ENCODE measurements at places on chromosomes 3 and 15.

DNA sequence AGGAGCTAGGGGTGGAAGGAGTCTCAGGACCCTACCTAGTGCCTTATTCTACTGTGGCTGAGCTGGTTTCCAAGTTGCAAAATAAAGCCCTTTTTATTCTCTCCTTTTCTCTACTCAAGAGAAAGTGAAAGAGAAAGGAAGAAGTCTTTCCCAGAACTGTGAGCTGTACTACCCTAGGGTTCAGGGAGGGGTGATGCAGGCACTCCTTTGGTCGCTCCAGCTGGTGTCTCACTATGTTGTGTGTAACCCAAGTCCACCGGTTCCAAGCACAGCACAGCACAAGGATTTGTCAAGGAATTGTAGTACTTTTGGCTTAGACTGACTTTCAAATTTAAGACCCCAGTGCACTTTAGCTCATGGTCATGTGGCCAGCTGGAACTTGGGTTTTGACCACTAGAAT lies 1721.7 kb downstream of the OTOL1 start:
- no peak for DNase-seq

DNA sequence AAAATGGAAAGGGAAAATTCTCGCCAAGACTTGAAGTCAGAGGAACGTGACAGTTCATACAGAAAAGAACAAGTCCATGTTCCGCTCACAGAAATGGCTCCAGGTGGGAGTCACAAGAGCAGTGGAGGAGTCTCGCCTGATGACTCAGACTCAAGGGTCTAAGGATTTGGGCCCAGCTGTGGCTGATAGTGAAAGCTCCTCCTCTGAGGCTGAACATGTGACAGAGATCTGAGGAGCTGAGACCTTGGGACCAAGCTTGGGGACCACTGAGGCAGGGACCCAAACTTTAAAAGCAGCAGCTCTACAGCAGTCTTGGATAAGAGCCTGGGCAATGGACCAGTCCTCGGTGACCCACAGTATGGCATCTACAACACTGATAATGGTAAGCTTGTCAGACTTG lies 9.3 kb upstream of the VEPH1 start:
- DNase-seq: no peak

- no peak for DNase-seq
These were observed 512.2 kb upstream of the ALCAM start for GRCh38 chr3:104854468-104854867.

GRCh38 chr15:40960925-40961324 lies 7.7 kb downstream of the CHAC1 start:
- no peak for DNase-seq

DNA sequence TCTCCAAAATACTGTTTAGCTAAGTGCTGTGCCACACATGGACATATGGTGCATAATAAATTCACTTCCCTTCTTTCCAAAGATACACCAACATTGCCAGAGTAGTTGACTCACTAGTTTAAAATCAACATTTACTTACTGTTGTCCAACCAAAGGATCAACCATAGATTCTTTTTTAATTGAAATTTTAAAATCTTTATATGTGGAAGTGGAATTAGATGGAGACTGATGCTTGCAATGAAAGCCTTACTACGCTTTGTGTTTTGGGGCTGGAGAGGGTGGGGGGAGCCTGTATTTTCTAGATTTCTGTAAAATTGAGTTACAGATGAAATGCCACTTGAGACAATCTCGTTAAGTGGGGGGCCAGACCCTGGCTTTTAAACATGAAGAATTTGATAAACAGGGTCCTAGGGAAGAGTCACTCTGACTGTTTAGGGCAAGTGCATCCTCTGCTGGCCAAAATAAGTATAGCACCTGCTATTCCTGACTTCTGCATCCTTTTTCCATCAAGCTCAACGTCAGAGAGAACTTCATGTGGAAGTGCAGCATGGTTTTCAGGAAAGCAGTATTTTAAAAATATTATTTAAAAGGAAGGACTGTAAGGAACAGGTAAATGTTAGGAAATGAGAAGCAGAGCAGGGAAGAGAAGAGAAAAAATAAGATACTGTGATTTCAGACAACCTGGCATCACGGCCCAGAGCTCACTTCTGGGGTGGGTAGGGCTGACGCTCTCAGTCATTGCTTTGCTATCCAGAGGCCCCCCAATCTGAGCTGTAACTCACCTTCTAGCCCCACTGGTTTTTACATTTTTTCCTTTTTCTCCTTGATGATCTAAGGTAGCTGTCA lies 76.7 kb downstream of the BOC start:
- peak; percentile 23 for DNase-seq

DNA sequence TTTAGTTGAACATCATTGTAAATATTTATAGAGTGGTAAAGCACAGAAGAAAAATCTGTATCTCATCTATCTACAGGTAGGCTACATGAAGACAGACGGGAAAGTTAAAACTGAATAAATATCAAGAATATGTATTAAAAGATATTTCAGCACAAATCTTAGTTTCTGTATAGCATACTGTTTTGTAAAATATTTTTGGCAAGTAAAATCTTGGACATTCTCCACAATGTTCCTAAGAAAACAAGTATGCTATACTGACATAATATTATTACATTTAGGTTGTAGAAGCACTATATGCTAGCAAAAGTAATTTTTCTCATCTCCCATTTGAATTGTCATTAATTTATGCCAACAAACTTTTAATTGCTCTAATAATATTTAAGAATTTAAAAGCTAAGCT lies 326.4 kb upstream of the ARL6 start:
- DNase-seq: no peak

DNA sequence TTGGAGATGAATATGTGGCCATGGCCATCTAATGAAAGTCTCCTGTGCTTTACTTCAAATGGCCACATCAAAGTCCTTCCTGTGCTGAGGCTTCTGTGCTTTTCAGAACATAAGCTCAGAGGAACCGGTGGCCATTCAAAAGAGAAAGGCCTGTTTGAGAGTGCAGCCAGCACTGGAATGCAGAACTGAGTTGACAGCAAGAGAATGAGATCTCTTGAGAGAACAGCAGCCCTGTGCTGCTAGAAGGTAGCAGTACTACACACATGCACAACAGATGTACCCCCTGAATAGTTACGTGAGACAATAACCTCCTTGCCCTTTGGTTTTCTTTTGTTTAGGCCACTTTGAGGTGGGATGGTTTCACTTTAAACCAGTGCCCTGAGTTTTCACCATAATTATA lies 292.5 kb downstream of the PTPRG start:
- DNase-seq: no peak

DNA sequence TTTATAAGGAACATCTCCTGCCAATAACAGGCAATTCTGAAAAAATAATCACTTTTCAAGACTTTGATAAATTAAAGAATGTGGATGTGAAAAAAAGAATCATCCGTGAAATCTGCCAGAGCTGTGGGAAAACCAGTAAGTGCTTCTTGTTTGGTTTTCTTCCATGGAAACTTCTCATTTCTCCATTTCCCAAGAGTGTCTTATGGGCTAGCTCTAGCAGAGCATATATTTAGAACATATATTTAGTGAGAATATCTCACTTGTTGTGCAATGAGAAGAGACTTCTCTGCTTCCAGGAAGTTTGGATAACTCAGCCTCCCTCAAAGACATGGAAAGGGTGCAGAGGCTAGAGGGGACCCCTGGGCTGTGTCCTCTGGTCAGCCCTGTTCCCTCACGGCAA lies 49.9 kb downstream of the COL6A5 start:
- DNase-seq: no peak

GRCh38 chr15:52005748-52006701 lies 13.0 kb upstream of the MAPK6 start:
- no peak for DNase-seq

- DNase-seq: no peak
These were observed 78.2 kb upstream of the GBE1 start for GRCh38 chr3:81839504-81840094.

GRCh38 chr15:69797051-69797595 lies 300.6 kb downstream of the TLE3 start:
- DNase-seq: no peak

DNA sequence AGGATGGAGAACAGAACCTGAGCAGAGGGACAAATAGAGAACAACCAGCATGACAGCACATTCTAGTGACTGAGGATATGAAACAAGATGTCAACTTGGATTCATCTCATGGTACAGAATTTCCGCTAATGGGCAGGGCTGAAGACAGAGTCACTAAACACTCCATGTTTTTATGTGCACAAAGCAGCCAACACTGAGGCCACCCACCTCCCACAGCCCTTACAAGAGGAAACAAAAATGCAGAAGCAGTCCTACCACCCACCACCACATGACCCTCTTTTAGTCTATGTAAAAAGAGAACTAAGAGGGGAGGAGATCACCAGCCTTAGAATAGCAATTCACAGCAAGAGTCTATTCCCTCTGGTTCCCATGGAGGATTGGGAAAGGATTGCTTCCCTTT lies 131.4 kb upstream of the UBE2E2 start:
- no peak for DNase-seq

GRCh38 chr3:20490996-20491395 lies 305.0 kb upstream of the SGO1 start:
- DNase-seq: no peak

DNA sequence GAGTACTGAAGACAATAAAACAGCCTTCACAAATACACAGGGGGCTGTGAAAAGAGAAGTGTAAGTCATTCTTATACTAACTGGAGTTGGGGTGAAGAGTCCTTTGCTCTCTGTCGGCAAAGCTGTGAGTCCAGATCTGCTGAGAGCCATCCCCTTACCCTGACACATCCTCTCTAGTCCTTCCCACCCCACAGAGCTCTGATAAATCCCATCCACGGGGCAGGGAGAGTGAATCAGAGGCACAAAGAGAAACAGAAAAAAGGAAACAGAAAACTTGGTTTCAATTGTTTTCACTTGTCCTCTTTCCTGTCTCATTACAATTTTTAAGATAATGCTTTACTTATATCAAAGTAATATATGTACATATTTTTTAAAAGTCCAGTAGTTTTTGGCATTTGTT lies 18.2 kb upstream of the ZNF639 start:
- DNase-seq: no peak

- DNase-seq: no peak
These were observed 48.3 kb downstream of the ASB7 start for GRCh38 chr15:100650685-100651084.

DNA sequence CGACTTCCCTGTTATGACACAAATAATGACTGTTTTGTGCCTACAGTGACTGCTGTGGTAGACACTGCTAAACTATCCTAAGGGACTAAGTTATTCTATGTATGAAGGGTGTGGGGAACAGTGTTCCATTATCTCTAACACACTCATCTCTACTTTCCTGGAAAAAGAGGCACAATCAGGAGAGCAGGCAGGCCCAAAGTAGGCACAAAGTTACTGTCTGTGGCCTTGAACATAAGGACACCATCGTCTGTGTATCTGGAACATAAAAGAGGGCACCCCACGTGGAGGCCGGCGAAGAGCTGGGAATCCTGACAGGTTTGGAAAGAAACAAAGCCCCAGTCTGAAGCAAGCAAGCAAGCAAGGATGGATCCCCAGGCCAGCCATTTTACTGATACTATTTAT lies 1.5 kb downstream of the ABCC5 start:
- no peak for DNase-seq

DNA sequence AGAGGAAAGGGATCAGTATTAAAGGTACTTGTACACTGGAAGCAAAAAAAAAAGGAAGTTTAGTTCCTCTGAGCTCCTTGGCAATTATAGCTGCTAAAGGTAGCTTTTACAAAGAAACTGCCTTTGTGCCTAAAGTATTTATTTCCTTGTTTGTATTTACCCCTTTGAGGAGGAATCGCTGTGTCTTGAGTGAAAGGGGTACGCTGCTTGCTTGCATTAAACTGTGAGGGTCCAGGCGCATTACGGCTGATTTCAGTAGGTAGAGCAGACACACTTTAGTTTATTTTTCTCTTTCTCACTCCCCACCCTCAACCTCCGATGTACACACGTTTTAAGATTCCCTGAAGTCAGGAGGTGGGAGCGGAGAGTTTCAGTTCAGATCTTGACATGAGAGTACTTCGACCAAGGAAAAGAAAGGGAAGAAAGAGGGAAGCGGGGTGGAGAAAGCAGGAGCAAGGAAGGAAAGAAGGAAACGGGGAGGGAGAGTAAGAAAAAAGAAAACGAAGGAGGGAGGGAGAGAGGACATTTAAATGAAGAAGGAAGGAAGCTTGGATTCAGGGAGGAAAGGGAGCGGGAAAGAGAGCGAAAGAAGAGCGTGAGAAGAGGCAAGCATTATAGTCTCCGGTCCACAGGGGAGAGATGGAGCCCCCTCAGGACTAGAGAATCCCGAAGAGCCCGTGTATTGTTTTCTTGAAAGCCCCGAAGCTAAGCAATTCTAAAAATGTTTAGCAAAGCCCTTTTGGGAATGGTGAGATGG lies 1.2 kb upstream of the MME start:
- DNase-seq: no peak

GRCh38 chr3:54427501-54427900 lies 305.1 kb downstream of the CACNA2D3 start:
- DNase-seq: no peak

GRCh38 chr15:60773255-60773654 lies 294.3 kb upstream of the ICE2 start:
- DNase-seq: no peak

DNA sequence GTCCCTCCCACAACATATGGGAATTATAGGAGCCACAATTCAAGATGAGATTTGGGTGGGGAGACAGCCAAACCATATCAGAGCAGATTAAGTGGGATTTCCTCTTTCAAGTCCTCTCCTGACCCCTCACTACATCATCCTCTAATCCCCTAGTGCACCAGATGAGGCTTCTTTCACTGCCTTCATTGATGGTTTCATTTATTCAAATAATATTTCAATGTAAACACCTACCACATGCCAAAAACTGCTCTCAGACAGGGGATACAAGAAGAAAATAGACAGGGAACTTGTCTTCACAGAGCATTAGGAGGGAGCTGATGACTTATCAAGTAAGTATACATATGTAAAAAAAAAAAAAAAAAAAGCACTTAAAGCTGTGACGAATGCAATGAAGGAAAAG lies 180.2 kb downstream of the NTRK3 start:
- DNase-seq: no peak

DNA sequence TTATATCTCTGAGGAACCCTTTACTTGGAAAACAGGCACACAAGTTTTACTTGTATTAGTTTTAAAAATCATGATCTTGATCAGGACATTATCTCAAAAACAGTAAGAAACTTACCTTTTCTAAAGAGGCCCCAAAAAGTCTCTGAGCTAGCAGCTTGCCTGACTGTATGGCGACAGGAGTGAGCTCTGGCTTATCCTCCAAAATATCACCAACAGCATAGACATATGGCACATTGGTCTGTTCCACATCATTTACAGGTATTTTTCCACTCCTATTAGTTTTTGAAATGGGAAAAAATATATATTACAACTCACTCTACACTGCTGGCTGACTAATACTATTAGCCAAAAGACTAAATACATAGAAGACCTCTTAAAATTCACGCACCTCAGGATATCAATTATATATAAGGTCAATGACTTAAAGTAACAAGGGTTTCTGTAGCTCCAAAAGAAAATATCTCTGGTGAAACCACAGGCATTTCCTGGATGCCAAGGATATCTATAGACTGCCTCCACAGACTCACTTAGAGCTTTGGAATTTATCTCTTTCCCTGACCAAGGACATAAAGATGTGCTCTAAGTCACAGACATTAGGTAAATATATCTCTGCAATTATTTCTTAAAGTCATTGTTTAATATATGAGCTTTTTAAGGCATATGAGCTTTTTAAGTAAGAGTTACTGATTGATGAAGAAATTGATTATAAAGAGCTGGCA lies 33.1 kb downstream of the TXNRD3 start:
- DNase-seq: no peak
